Endothelial cell of umbilical vein (primary cell): ENCODE measurements at places on chromosomes 3 and 15. TPM values are rescaled to one million over a fixed set of nuclear protein-coding genes. Genes with fewer than 3 reads are reported as not detected.

DNA sequence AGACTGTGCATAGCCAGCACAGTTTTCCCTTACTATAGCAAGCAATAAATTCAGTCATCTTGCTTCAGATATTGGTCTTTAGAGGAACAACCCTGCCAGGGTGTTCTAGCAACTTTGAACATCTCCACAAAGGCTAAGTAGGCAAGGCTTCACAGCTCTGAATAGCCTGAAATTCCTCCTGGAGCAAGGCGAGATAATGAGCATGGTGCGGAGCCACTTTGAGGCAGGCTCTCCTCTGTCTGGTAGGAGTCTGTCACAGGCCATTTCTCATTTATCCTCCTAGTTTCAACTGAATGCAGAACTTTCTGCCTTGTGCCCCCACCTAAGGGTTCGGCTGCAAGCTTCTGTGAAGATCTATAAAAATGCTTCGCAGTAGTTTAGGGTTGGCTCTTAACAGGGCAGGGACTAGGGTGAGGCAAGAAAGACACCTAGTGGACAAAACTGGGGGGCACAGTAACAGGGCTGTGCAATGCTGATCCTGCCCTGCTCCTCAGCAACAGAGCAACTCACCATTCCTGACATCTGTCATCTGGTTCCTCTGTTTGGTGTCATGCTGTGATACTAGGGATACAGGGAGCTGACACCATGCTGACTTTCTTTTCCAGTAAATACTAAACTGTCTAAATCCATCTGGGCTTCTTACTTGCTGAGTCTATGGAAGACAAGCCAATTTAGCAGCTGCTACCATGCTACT lies 16.6 kb upstream of the EHHADH start:
- DNase-seq, result peak; percentile 16
- H3K27ac ChIP-seq, result no peak overlapping the region
- no peaks in the 10 kb centered on the region for H3K4me1 ChIP-seq

- DNase-seq, result no peak
- H3K4me3 ChIP-seq, result no peak overlapping the region
- H3K27ac ChIP-seq, result no peak overlapping the region
- H3K36me3 ChIP-seq, result no peaks in the 10 kb centered on the region
Observed at GRCh38 chr3:63042833-63043232, 167.6 kb upstream of the CADPS start.

DNA sequence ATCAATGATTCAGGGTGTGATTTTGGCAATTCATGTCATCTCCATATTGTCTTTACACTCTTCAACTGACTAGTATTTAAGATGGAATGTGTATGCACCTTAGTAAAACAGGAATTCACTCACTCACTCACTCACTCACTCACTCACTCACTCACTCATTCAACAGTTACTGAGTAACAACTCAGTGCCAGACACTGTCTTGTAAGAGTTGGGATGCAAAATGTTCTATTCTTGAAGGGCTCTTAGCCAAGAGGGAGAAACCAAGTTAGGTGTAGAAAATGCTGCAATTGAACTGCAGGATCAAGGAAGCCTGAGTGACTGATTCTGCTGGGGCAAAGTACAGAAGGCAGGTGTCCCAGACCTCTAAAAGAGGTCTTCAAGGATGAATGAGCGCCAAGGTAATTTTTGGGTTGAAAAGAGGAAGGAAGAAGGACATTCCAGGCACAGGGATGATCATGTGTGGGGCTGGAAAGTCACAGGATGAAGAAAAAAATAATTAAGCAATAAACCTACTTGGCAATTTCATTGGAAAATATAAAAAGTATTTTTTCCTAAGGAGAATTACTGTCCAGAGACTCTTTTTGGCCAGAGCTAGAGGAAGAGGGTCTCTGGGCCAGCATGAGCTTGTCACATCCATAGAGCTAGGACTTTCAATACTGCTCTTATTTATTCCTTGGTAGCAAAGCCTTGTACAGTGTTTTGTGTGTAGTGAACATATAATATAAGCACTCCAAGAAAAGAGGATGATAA lies 58.9 kb upstream of the ETV5 start:
- no peaks in the 10 kb centered on the region for H3K27me3 ChIP-seq
- H3K36me3 ChIP-seq, result no peaks in the 10 kb centered on the region
- H3K4me3 ChIP-seq, result no peak overlapping the region
- no peak for DNase-seq

DNA sequence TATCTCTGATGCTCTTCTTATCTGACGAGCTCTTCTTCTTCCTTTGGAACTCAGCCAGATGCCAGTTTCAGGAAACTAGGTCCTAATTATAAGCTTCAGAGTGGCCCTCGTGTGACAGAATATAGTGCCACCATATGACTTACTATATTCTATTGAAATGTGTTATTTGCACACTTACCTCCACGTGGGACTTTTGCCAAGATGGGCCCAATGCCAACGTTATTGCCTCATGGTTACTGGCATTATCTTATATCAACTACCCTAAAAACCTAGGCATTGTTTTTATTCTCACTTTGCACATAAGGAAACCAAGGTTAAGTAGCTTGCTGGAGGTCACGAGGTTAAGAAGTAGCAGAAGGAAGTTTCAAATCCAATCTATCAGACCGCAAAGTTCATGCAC lies 71.3 kb upstream of the SLCO3A1 start:
- no peak overlapping the region for H3K27ac ChIP-seq
- H3K4me3 ChIP-seq, result no peak overlapping the region
- H3K27me3 ChIP-seq, result no peaks in the 10 kb centered on the region
- no peaks in the 10 kb centered on the region for H3K4me1 ChIP-seq
- no peaks in the 10 kb centered on the region for H3K36me3 ChIP-seq
- no peak for DNase-seq

DNA sequence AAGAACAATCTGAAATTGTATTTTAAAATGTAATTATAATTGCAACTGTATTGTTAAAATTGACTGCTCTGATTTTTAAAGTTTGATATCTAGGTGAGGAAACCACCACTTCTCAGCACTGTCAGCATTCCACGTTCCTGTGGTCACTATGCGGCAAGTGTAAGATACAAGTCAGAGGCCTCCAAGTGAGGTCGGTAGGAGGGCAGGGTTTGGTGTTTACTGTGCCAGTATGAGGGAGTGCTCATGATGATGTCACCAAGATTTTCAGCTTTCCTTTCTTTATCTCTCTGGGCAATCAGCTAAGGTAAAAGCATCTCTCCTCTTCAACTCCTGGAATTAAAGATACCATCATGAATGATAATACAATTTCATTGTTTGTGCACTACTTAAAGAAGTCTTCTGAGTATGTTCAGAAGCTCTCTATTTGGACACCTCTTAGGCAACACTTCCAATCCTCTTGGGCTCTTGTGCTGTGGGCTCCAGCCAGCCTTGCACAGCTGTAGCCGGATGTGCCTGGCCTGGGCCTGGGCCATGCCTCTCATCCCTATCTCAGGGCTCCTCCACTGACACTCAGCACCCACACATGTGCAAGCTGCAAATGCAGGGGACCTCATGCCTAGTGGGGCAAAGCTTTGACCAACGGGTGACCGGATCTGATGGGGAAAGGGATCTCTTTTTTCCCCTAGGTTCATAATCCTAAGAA lies 42.9 kb downstream of the CCR3 start:
- no peak for DNase-seq
- H3K27ac ChIP-seq, result no peak overlapping the region
- H3K27me3 ChIP-seq, result peaks cover 3% of the 10 kb centered on the region
- no peak overlapping the region for H3K4me3 ChIP-seq

GRCh38 chr15:80673561-80674244 lies 21.4 kb upstream of the ABHD17C start:
- peaks cover 3% of the 10 kb centered on the region for H3K27me3 ChIP-seq
- no peaks in the 10 kb centered on the region for H3K4me1 ChIP-seq
- no peaks in the 10 kb centered on the region for H3K36me3 ChIP-seq

Gene REC114
- total RNA-seq, result not detected in 2 replicates
